T-cell (primary cell): ENCODE measurements at places on chromosomes 4 and X.
A peak's percentile ranks its signal among the peaks of the same experiment; 100 is the strongest.

DNA sequence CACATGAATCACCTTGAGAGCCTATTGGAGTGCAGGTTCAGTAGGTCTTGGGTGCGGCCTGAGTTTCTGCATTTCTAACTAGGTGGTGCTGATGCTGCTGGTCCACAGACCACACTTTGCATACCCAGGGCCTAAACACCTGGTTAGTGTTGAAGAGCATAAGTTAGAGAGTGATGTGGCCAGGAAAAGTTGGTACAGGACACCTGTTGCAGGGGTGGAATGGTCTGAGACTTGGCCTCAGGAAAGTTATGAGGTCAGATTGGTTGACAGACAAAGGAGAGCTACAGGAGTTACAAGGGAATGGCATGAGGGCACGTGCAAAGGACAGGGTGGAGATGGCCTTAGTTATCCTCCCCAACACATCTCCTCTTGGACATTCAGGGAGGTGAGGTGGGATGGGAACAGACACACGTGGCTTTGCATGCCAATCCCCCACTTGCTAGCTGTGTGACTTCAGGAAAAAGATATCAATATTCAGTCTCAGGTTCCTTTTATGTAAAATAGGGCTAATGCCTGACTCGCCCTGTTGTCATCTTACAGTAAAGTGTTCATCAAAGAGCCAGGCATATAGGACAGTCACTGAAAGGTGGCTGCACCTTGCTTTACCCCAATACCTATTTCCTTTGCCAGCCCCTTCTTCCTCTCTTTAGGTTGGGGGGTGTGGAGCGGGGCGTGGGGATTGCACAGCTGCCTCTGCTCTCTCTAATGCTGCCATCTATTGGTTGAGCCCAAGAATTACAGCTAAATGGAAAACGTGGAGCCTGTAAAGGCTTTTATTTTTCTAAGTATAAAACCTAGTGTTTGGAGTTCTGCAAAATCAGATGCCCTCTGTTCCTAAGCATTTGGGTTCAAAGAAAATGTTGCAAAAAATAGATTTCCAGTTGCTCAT, 47.5 kb downstream of the ATG4A start:
- DNase-seq = no peak

DNA sequence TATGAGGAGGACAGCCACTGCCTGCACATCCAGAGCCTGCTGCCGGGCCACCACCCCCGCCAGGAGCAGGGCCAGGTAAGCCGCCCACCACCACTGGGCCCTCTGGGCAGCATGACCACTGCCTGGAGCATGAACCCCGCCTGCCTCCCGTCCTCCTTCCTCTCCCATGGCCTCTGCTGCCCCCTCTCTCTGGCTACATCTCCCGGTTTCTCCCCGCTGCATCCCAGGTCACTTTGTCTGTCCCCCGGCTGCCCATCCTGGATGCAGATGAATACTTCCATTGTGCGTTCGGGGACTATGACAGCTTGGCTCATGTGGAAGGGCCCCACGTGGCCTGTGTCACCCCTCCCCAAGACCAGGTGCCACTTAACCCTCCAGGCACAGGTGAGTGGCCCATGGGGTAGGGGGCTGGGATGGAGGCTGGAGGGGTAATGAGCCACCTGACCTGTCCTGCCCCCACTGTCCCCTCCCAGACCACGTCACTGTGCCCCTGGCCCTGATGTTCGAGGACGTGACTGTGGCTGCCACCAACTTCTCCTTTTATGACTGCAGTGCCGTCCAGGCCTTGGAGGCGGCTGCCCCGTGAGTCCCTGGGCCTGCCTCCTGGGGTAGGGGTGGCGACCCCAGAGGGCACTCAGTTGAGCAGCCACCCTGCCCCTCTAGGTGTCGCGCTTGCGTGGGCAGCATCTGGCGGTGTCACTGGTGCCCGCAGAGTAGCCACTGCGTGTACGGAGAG, 6.0 kb downstream of the PLXNB3 start:
- DNase-seq = no peak

DNA sequence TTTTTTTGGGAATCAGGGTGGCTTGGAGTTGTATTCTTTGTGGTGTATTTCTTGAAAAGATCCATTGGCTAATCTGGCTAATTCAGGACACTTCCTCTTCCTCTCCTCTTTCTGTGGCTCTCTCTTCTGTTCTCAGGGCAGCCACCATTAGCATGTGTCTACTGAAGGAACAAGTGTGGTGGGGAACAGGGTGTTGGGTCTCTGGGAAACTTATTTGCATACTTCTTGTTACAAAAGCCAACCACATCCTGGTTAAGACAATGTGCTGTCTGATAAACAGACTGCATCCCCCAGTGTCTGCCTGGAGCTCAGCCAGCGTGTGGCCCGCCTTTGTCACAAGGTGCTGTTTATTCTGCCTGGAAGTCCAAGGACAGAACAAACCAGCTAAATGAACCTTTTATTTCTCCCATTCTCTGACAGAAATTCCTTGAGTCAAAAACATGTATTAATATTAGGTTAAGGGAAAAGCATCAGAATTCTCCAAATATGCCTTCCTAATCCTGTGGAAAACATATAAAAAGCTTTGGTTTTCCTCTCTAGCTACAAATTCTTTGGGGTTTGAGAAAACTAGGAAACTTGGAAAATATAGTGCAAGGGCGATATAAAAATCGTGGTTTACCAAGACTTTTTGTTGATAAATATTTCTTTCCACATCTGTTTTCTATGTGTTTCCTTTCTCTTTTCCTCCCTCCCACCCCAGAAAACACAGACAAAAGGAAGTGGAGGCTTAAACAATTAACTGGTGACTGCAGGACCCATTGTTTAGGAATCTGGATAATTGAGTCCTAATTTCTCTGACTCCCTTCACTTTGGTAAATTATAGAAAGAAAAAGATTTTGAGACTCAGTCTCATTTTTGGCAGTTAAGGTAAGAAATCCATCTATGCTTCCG, 203.6 kb downstream of the SPRY1 start:
- peak; percentile 60 for DNase-seq

- DNase-seq = no peak
Measured at GRCh38 chr4:8508740-8509139, 68.2 kb downstream of the TRMT44 start.

GRCh38 chr4:109947918-109948317, 35.2 kb downstream of the EGF start:
- no peak for DNase-seq

GRCh38 chr4:1241936-1242505, 6.9 kb downstream of the CTBP1 start:
- no peak for DNase-seq

GRCh38 chrX:41952102-41952501, 28.7 kb upstream of the CASK start:
- DNase-seq = no peak

- DNase-seq = no peak
Measured at GRCh38 chr4:41656572-41657520, 91.7 kb downstream of the PHOX2B start.

GRCh38 chr4:67909905-67910584, 26.2 kb upstream of the TMPRSS11D start:
- no peak for DNase-seq

GRCh38 chrX:138923805-138924204, 212.3 kb upstream of the FGF13 start:
- no peak for DNase-seq

DNA sequence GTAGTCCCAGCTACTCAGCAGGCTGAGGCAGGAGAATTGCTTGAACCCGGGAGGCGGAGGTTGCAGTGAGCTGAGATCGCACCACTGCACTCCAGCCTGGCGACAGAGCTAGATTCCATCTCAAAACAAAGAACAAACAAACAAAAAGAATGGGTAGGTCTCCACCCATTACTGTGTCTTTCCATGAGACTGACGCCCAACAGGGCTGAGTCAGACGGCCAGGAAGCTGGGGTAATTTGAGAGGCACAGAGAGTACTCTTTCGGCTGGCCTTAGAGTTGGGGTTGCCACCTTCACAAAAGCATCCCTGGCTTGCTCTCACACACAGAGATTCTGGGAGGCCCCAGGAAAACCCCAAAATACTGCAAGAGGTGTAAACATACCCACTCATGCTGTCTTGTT, 72.0 kb upstream of the DHRSX start:
- no peak for DNase-seq

DNA sequence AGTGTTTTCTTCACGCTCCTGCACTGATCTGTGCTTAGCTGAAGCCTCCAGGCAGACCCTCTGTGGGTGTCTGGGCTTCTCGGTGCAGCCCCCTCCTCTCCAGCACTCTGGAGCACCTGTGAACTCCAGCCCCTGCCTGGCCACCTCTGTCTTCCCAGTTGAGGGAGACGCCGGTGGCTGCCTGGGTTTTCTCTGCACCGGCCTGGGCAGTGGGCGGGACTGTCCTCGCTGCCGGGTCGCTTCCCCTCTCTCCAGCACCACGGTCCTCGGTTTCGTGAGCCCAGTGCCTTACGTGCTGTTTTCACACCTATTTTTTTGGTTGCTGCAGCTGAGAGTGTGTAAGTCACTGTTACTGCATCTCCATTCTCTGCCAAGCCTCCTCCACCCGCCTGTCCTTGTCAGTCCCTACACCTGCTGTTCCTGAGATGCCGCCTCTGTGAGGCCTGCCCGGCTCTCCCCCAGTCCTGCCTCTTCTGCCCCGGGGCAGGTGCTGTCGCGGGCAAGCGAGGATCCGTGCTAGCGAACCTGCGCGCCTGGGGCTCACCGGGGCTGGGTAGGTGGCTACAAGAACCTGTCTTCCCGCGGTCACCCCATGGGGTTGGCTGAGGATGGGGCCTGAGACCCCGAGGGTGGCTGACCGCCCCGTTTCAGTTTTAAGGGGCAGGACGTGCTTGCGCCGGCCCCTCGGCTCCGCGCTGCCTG, 2.4 kb upstream of the FGFRL1 start:
- peak; percentile 29 for DNase-seq

GRCh38 chr4:57614257-57614932, 504.2 kb upstream of the IGFBP7 start:
- DNase-seq = no peak

DNA sequence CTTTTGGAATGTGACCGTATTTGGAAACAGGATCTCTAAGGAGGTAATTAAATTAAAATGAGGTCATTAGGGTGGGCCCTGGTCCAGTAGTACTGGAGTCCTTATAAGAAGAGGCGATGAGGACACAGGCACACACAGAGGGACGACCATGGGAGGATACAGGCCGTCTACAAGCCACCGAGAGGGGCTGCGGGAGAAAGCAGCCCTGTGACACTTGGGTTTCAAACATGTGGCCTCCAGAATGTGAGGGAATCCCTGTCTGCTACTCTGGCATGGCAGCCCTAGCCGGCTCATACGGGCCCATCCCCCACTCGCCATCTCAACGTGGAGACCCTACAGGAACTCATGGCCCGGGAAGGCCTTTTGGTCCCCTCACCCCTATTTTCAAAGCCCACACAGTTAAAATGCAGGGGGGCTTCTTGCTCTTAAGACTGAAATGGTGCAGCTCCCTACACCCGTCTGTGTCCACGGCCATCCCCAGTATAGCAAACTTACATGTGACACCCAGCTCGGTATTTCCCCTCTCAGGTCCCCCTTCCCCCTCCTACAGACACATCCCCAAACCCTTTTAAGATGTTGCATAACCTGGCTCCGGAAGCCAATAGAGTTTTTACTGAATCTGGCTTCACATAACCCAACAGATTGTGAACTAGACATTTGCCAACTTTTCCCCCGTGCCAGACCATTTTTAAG, 124.1 kb upstream of the TBL1X start:
- peak; percentile 63 for DNase-seq

DNA sequence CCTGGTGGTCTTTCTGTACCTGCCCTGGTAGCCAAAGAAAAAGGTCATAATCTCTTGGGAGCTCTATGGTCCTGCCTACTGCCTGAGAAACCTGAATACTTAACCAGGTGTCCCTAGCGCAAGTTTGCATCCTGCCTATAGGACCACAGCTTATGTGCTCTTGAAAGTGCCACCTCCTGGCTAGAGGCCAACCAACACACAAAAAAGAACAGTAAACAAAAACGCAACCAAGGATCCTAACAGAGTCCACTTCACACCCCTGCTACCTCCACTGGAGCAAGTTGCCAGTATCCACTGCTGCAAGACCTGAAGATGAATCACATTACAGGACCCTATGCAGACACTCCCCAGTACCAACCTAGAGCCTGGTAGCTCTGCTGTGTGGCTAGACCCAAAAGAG, 103.2 kb upstream of the PABPC5 start:
- DNase-seq = no peak

GRCh38 chr4:48698029-48698971, 81.8 kb downstream of the FRYL start:
- DNase-seq = no peak

- no peak for DNase-seq
Measured at GRCh38 chr4:107966903-107967302, 22.8 kb upstream of the HADH start.

- DNase-seq = no peak
Measured at GRCh38 chr4:121360495-121360894, 20.3 kb downstream of the QRFPR start.

- no peak for DNase-seq
Measured at GRCh38 chr4:40262861-40263260, 66.0 kb downstream of the RHOH start.

GRCh38 chr4:27592738-27593137, 732.1 kb downstream of the STIM2 start:
- DNase-seq = no peak

DNA sequence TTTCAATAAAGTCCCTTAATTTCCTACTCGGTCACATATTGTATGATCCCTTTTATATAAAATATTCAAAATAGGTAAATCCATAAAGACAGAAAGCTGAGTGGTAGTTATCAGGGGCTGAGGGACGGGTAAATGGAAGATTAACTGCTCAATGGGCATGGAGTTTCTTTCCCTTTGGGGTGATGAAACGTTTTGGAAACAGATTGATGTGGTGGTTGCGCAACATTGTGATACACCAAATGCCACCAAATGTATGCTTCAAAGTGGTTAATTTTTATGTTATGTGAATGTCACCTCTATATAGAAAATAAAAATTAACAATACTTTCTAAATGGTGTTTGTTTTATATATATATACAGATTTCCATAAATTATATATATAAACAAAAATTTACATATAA, 15.0 kb upstream of the MAOB start:
- DNase-seq = no peak

GRCh38 chr4:145341381-145341780, 140.3 kb upstream of the SMAD1 start:
- DNase-seq = no peak

GRCh38 chr4:112674376-112674775, 37.4 kb downstream of the LARP7 start:
- no peak for DNase-seq

GRCh38 chr4:107183155-107183774, 147.2 kb upstream of the DKK2 start:
- no peak for DNase-seq

DNA sequence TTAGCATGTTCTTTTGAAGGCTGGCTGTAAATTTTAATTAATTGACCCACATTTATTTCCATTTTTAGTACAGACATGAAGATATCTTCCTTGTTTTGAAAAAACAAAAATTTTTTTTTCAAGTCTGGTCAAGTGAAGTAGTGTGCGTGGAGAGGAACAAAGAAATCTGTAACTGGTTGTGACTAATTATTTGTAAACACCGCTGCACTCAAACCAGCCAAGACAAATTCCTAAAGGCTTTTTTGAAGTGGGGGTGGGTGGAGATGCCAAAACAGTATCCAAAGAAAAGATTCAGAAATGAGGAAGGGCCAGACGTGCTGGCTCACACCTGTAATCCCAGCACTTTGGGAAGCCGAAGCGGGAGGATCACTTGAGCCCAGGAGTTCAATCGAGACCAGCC, 88.3 kb downstream of the SHROOM2 start:
- DNase-seq = no peak

GRCh38 chr4:1061056-1061700, 49.8 kb downstream of the FGFRL1 start:
- DNase-seq = no peak
